Lung (tissue), 17 donors: ENCODE measurements at places on chromosomes 4 and X. TPM values are rescaled to one million over a fixed set of nuclear protein-coding genes. Genes with fewer than 3 reads are reported as not detected.

Gene SASH3
- 12.0 TPM for total RNA-seq

Gene IL9R
- total RNA-seq = 0.54 TPM

Gene AFF1
- 79.0 TPM for total RNA-seq

Gene NKX6-1
- total RNA-seq = 0.06 TPM

Gene HSFX2
- total RNA-seq = not detected

Gene BEND4
- 0.09 TPM for total RNA-seq

Gene SPANXD
- total RNA-seq = not detected

Gene ADGRL3
- 5.4 TPM for total RNA-seq

Gene FAM9B
- not detected for total RNA-seq

Gene PRDM5
- 57.6 TPM for total RNA-seq

Gene NSG1
- 22.4 TPM for total RNA-seq

Gene GRIA3
- 2.0 TPM for total RNA-seq

Gene PNCK
- total RNA-seq = 0.77 TPM

Gene DMRTC1
- 1.2 TPM for total RNA-seq

Gene STAP1
- 2.4 TPM for total RNA-seq

Gene XAGE1A
- 0.58 TPM for total RNA-seq

Gene ODAPH
- total RNA-seq = not detected

Gene MAP3K15
- 0.34 TPM for total RNA-seq

Gene CRMP1
- total RNA-seq = 2.1 TPM

Gene ATP1B4
- not detected for total RNA-seq

Gene TKTL2
- total RNA-seq = not detected

Gene ASB9
- 7.5 TPM for total RNA-seq

Gene TCEAL7
- 1.8 TPM for total RNA-seq

Gene TMEM255A
- 0.54 TPM for total RNA-seq

Gene RAB33A
- total RNA-seq = 0.67 TPM

Gene XAGE2
- 4.8 TPM for total RNA-seq

Gene CXCL10
- total RNA-seq = 1.8 TPM

Gene CETN2
- 67.9 TPM for total RNA-seq

Gene VCX
- not detected for total RNA-seq

Gene RAI2
- 13.5 TPM for total RNA-seq

Gene EPGN
- 2.3 TPM for total RNA-seq

Gene ZNF827
- total RNA-seq = 12.6 TPM

Gene NLRP2B
- total RNA-seq = not detected

Gene UGT2B11
- total RNA-seq = not detected

Gene CCDC110
- 1.2 TPM for total RNA-seq

Gene LUZP4
- not detected for total RNA-seq

Gene STBD1
- total RNA-seq = 4.8 TPM

Gene CDKL5
- 29.2 TPM for total RNA-seq

Gene PJA1
- total RNA-seq = 28.3 TPM

Gene NPY2R
- 0.65 TPM for total RNA-seq

Gene H2BW2
- total RNA-seq = not detected

Gene FAM47A
- total RNA-seq = not detected

Gene TBC1D8B
- total RNA-seq = 20.2 TPM

Gene MAGEA11
- not detected for total RNA-seq

Gene SLC7A11
- total RNA-seq = 3.9 TPM
